T-helper 2 cell (primary cell): ENCODE measurements at places on chromosomes 5 and 9.

- no peak for DNase-seq
These were observed 729.6 kb upstream of the WWC1 start for GRCh38 chr5:167561796-167562195.

DNA sequence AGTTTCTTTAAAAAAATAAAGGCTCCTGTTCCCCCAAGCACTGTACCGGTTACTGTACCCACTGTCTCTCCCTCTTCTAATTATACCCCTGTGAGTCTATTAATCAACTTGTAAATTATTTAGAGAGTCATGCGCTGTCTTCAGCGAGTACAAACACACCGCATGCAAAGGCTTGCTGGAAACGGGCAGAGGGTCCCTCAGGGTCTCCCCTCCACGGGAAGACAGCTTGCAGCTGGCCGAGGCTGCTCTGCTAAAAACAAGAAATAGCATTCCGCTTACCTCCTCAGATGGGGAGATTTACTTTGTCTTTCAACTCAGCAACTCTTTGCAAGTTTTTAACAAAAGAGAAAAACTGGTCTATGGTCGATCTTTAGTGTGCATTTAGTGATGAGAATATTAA is 71.8 kb downstream of the AK8 start:
- no peak for DNase-seq

GRCh38 chr5:126274076-126274762 is 149.0 kb upstream of the GRAMD2B start:
- DNase-seq: no peak

- DNase-seq: no peak
These were observed 107.8 kb upstream of the FAM120A start for GRCh38 chr9:93343663-93344062.

DNA sequence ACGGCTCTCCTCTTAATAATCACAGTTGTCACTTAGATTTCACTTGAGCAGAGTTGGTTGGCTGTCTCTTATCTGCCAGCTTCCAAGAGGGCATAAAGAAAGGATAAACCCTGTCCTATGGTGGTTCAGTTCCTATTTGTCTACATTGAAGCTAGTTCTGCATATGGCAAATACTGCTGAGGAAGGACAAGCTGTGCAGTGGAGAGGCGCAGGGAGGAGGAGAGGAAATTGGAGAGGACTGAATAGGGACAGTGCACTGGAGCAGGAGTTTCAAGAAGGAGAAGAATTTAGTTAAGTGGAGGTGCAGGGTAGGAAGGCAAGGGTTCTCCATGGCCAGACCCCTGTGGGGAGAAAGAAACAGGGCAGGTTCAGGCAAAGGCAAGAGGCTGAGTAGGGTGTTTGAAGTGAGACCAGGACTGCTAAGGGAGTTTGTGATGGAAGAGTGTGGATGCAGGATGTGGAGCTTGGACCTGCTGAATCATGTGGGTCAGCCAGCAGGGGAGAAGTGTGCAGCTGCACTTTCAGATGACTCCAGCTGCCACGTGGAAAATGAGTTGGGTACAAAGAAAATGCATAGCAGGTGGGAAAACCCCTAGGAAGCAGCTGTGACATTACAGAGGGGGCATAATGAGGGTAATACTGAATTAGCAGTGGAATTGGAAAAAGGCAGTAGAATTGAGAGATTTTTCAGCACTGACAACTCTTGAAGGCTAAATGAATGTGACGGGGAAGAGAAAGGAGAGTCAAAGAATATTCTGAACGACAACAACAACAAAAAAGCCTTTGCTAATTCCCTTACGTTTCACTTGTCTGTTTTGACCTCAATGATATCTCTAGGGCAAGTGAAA is 66.8 kb downstream of the MAMDC2 start:
- DNase-seq: no peak

- no peak for DNase-seq
These were observed 586.0 kb downstream of the CCDC171 start for GRCh38 chr9:16138561-16139491.

- DNase-seq: no peak
These were observed 481.5 kb downstream of the NFIB start for GRCh38 chr9:13832446-13832845.

DNA sequence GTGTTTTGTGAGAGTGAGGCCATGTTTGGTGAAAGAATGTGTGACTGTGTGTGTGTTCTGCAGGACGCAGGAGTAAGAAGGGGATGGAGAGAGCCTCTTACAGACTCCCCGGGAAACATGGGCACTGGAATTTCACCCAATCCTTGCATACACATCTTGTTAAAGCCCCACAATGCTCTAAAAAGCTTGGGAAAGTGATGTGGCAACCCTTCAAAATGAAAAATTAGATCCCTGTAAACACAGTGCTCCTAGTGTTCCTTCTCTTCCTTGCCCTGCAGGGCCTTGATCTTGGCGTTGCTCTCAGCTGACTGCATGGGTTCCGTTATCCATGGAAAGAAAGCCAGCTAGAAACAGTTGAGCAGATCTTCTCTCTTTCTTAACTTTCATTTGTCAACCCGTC is 701.7 kb downstream of the SEMA5A start:
- DNase-seq: no peak

GRCh38 chr5:80149161-80149609 is 106.7 kb downstream of the SERINC5 start:
- no peak for DNase-seq

GRCh38 chr9:88794100-88794499 is 197.2 kb upstream of the S1PR3 start:
- DNase-seq: no peak

GRCh38 chr5:151150471-151151262 is 6.9 kb downstream of the ANXA6 start:
- peak; percentile 30 for DNase-seq

GRCh38 chr5:2143646-2144353 is 261.1 kb upstream of the IRX4 start:
- DNase-seq: no peak

GRCh38 chr5:170182491-170182890 is 50.3 kb upstream of the C5orf58 start:
- no peak for DNase-seq
